Activated naive CD8-positive, alpha-beta T cell treated with anti-CD3 and anti-CD28 coated beads, Interleukin-2, amount 10 ng/mL, durations not matched to agents 7 days and 5 days (primary cell): ENCODE measurements at places on chromosomes 1 and 21. TPM values are rescaled to one million over a fixed set of nuclear protein-coding genes. Genes with fewer than 3 reads are reported as not detected.
A peak's percentile ranks its signal among the peaks of the same experiment; 100 is the strongest.

TMEM200B gene
- not detected for total RNA-seq

SERPINC1 gene
- not detected for total RNA-seq

NBPF4 gene
- total RNA-seq = 0.11 TPM

TCP10L gene
- 1.1 TPM for total RNA-seq

CRP gene
- not detected for total RNA-seq

IL19 gene
- total RNA-seq = not detected

CSMD2 gene
- total RNA-seq = not detected

SYT11 gene
- total RNA-seq = 15.1 TPM

CDC7 gene
- total RNA-seq = 24.0 TPM

ZNF695 gene
- total RNA-seq = 0.36 TPM

SPAG17 gene
- total RNA-seq = not detected

KRTAP21-2 gene
- total RNA-seq = not detected

CFHR5 gene
- total RNA-seq = not detected

LPAR3 gene
- 4.2 TPM for total RNA-seq

- peaks cover 11% of the 10 kb centered on the region for H3K27me3 ChIP-seq
- DNase-seq = no peak
- no peak overlapping the region for H3K27ac ChIP-seq
- H3K4me1 ChIP-seq = peaks cover 16% of the 10 kb centered on the region
- H3K36me3 ChIP-seq = no peaks in the 10 kb centered on the region
Measured at GRCh38 chr1:117566556-117566955, 39.3 kb upstream of the TENT5C start.

- no peaks in the 10 kb centered on the region for H3K27me3 ChIP-seq
- H3K4me3 ChIP-seq = no peak overlapping the region
- no peaks in the 10 kb centered on the region for H3K36me3 ChIP-seq
Measured at GRCh38 chr21:29376556-29376955, 77.8 kb downstream of the BACH1 start.

DNA sequence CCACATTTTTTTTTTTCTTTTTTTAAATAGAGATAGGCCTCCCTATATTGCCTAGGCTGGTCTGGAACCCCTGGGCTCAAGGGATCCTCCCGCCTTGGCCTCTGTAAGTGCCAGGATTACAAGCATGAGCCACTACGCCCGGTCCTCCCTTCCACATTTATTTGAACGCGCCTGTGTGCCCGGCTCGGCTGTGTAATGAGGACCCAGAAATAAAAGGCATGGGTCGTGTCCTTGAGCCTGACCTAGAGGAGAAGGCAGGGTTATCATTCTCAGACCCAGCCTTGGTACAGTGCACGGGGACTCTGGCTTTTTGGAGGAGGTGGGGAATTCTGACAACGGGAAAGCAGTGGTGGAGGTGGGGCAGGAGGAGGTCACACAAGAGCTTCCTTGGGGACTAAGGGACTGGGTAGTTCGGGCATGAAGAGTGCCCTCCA, 841 bp downstream of the CENPF start:
- peak overlapping the region; percentile 94 for H3K4me3 ChIP-seq
- H3K36me3 ChIP-seq = peaks cover 3% of the 10 kb centered on the region
- DNase-seq = no peak
- H3K27me3 ChIP-seq = no peaks in the 10 kb centered on the region
- H3K4me1 ChIP-seq = peaks cover 17% of the 10 kb centered on the region

DNA sequence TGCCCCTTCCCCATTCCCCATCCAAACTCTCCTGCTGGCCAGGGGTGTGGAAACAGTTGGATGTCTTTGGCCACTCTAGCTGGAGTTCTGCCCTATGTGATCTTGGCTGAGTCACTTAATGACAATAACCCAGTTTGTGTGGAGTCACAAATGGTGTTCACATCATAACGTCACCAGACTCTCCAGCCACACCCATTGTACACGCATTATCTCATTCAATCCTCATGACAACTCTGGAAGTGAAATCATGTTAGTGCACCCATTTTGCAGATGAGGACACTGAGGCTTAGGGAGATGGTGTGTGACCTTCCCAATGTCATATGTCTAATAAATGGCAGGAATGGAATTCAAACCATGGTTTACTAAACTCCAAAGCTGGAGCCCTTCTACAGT, 1.2 kb upstream of the CDA start:
- DNase-seq = no peak
- H3K27me3 ChIP-seq = peaks cover 39% of the 10 kb centered on the region
- no peak overlapping the region for H3K4me3 ChIP-seq
- peaks cover 6% of the 10 kb centered on the region for H3K4me1 ChIP-seq
- no peaks in the 10 kb centered on the region for H3K36me3 ChIP-seq

GRCh38 chr1:24805534-24806301, 60.5 kb downstream of the CLIC4 start:
- H3K27me3 ChIP-seq = peaks cover 7% of the 10 kb centered on the region
- peaks cover 3% of the 10 kb centered on the region for H3K4me1 ChIP-seq
- H3K27ac ChIP-seq = no peak overlapping the region
- H3K4me3 ChIP-seq = no peak overlapping the region

- H3K27ac ChIP-seq = peak overlapping the region; percentile 21
- no peaks in the 10 kb centered on the region for H3K27me3 ChIP-seq
- H3K4me3 ChIP-seq = no peak overlapping the region
Measured at GRCh38 chr1:21256776-21257175, 33.5 kb downstream of the ECE1 start.

DNA sequence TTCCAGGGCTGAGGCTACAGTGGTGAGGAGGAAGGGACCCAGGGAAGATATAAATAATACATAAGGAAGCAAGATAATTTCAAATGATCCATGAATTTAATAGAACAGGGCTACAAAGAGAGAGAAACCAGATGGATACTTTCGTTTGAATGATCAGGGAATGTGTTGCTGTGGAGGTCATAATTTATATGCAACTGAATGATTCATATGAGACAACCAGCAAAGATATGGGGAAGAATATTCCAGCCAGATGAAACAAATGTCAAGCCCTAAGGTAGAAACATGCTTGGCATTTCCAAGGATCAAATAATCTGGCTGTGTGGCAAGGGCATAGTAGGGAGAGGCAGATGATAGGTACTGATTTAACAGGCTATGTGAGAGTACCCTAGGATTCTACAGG, 84.8 kb upstream of the ZC3H11B start:
- DNase-seq = no peak
- H3K27ac ChIP-seq = no peak overlapping the region
- H3K4me1 ChIP-seq = no peaks in the 10 kb centered on the region

- H3K36me3 ChIP-seq = peaks cover 31% of the 10 kb centered on the region
- H3K4me3 ChIP-seq = peak overlapping the region; percentile 1
- H3K4me1 ChIP-seq = peaks cover 35% of the 10 kb centered on the region
- no peak overlapping the region for H3K27ac ChIP-seq
- no peak for DNase-seq
Measured at GRCh38 chr1:64933296-64934070, 32.9 kb downstream of the JAK1 start.

GRCh38 chr1:1398677-1399186, 403 bp downstream of the CCNL2 start:
- no peak for DNase-seq
- peaks cover 28% of the 10 kb centered on the region for H3K4me1 ChIP-seq
- peak overlapping the region; percentile 80 for H3K27ac ChIP-seq
- H3K4me3 ChIP-seq = peak overlapping the region; percentile 89

GRCh38 chr1:172211221-172211620, 209.3 kb upstream of the C1orf105 start:
- no peaks in the 10 kb centered on the region for H3K27me3 ChIP-seq
- peaks cover 3% of the 10 kb centered on the region for H3K36me3 ChIP-seq
- no peak overlapping the region for H3K27ac ChIP-seq
- H3K4me1 ChIP-seq = no peaks in the 10 kb centered on the region
- no peak for DNase-seq

GRCh38 chr21:23578027-23578426, 2029.3 kb downstream of the MRPL39 start:
- no peak overlapping the region for H3K27ac ChIP-seq
- DNase-seq = no peak
- H3K4me3 ChIP-seq = no peak overlapping the region
- no peaks in the 10 kb centered on the region for H3K36me3 ChIP-seq
- H3K27me3 ChIP-seq = peaks cover 5% of the 10 kb centered on the region

DNA sequence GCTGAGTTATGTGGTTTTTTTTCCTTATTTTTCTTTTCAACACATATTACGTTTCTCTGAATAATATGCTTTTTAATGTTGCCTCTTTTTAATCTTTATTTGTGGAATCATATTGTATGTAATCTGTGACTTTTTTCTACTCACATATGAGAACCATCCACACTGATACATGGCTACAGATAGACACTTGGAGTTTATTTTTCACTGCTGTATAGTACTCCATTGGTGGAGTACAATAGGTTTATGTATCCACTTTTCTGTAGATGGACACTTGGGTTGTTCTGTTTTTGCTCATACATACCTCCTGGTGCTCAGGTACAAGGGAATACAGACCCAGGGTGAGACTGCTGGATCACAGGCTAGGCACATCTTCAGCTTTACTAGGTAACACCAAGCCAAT, 71.5 kb upstream of the ERG start:
- H3K27ac ChIP-seq = no peak overlapping the region
- DNase-seq = no peak
- no peaks in the 10 kb centered on the region for H3K4me1 ChIP-seq

GRCh38 chr1:183077097-183077496, 53.9 kb downstream of the LAMC1 start:
- H3K36me3 ChIP-seq = no peaks in the 10 kb centered on the region
- H3K27ac ChIP-seq = no peak overlapping the region
- DNase-seq = no peak
- H3K4me1 ChIP-seq = no peaks in the 10 kb centered on the region
- peaks cover 25% of the 10 kb centered on the region for H3K27me3 ChIP-seq

DNA sequence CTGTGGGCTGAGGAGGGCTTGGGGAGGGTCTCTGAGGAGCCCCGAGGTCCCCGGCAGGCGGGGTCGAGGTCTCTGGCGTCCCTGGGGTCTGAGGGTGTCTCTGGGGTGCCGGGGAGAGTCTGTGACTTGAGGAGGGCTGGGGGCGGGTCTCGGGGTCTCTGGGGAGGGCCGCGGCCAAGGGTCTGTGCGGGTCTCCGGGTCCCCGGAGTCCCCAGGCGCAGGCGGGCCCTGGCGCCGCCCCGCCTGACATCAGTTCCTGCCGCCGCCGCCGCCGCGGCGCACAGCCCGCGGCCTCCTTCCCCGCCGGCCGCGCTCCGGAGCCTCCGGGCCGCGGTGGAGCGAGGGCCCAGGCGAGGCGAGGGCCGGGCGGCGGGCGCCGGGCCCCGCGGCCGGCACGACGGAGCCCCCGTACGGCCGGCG, at the start of gene PLEKHM2:
PLEKHM2 (plus strand) TSS at position 279 of the 420 bp plus-strand sequence. CDS start 239 bp downstream, outside the sequence.
- no peaks in the 10 kb centered on the region for H3K27me3 ChIP-seq
- H3K27ac ChIP-seq = peak within 1 kb of the TSS; percentile 83
- peaks cover 15% of the 10 kb centered on the region for H3K36me3 ChIP-seq
- H3K4me3 ChIP-seq = peak within 1 kb of the TSS; percentile 83

GRCh38 chr1:15510611-15511405, 13.2 kb downstream of the CASP9 start:
- H3K27ac ChIP-seq = no peak overlapping the region
- H3K4me3 ChIP-seq = no peak overlapping the region
- peaks cover 12% of the 10 kb centered on the region for H3K4me1 ChIP-seq
- no peak for DNase-seq
- H3K27me3 ChIP-seq = no peaks in the 10 kb centered on the region

DNA sequence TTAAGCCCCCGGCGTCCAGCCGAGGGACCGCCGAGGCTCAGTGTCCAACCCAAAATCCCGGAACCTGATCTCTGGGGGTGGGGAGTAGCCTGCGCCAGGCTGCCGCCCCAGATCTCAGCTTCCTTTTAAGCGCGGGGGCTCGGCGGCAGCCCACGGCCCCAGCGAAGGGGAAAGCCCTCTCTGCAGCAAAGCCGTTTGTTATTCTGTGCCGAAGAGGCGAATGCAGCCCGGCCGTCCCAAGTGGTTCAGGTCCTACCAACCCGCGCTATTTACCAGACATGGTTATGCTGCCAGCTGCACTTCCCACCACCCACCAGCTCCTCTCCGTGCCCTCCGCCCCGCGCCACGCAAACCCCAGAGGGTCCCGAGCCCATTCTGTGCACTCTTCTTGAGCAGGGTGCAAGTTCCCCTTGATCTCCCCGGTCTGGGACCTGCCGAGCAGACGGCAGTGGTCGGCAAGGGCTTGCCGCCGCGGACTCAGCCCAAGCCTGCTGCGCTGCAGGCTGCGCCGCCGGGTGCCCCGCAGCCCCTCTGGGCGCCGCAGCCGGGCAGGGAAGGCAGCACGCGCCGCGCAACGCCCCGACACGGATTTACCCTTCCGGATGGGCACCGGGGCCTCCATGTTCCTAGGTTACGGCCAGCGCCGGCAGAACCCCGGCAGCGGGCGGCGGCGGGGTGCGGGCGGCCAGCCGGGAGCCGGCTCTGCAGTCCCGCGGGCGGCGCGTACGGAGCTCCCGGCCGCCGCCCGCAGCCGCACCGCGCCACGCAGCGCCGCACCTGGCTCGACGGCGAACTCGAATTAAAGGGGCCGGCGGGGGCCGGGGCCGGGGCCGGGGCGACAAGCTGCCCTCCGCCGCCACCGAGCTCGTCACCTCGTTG, 738 bp upstream of the KCNA2 start:
- peak; percentile 53 for DNase-seq
- H3K4me3 ChIP-seq = peak overlapping the region; percentile 79
- H3K27me3 ChIP-seq = peaks cover 51% of the 10 kb centered on the region
- H3K4me1 ChIP-seq = peaks cover 21% of the 10 kb centered on the region

- no peak for DNase-seq
- H3K4me1 ChIP-seq = no peaks in the 10 kb centered on the region
- no peak overlapping the region for H3K27ac ChIP-seq
- H3K36me3 ChIP-seq = no peaks in the 10 kb centered on the region
- no peaks in the 10 kb centered on the region for H3K27me3 ChIP-seq
- no peak overlapping the region for H3K4me3 ChIP-seq
Measured at GRCh38 chr1:213925531-213926182, 62.1 kb upstream of the PROX1 start.

DNA sequence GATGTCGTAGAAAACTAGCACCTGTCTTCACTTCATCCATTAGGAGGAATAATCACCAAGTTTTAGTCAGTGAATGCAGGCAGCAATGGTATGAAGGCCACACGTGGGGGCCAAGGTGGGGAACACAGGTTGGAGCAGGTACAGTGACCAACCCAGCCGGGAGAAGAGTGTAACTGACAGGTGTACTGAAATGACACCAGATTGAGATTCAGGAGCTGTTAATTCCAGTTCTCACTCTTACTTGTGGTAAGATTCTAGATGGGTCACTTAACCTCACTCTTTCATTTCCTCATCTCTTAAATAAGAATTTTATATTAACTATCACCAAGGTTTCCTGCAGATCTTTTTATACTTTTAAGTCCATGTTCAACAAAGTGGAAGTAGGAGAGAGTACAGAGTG, 206.2 kb upstream of the PTBP2 start:
- no peaks in the 10 kb centered on the region for H3K4me1 ChIP-seq
- H3K27me3 ChIP-seq = no peaks in the 10 kb centered on the region
- no peak overlapping the region for H3K4me3 ChIP-seq
- no peak overlapping the region for H3K27ac ChIP-seq
- no peaks in the 10 kb centered on the region for H3K36me3 ChIP-seq

- no peak overlapping the region for H3K4me3 ChIP-seq
- no peak for DNase-seq
- H3K4me1 ChIP-seq = no peaks in the 10 kb centered on the region
- H3K27ac ChIP-seq = no peak overlapping the region
Measured at GRCh38 chr1:195590649-195591048, 1017.6 kb downstream of the KCNT2 start.
